ENCODE measurements at places on chromosomes 7 and 10.

GRCh38 chr10:98217801-98218200 is 50.2 kb downstream of the LOXL4 start:
- DNase-seq, result no peak

DNA sequence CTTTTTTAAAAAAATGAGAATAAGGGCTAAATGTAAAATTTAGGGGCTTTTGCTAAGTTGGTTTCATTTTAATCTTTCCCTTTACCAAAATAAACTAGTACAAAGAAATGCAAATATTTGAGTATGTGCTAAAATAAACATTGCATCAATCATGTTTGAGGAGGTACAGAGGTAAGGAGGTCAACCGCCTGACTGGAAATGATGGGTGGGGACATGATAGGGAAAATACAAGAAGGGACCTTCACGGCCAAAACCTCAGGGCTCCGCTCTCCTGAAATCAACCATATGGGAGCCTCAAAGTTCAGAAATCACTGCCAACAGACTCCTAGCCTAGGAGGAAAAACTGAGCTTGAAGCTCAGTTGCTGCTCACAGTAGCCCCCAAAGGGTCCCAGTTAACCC is 207.6 kb downstream of the AHR start:
- DNase-seq, result no peak

DNA sequence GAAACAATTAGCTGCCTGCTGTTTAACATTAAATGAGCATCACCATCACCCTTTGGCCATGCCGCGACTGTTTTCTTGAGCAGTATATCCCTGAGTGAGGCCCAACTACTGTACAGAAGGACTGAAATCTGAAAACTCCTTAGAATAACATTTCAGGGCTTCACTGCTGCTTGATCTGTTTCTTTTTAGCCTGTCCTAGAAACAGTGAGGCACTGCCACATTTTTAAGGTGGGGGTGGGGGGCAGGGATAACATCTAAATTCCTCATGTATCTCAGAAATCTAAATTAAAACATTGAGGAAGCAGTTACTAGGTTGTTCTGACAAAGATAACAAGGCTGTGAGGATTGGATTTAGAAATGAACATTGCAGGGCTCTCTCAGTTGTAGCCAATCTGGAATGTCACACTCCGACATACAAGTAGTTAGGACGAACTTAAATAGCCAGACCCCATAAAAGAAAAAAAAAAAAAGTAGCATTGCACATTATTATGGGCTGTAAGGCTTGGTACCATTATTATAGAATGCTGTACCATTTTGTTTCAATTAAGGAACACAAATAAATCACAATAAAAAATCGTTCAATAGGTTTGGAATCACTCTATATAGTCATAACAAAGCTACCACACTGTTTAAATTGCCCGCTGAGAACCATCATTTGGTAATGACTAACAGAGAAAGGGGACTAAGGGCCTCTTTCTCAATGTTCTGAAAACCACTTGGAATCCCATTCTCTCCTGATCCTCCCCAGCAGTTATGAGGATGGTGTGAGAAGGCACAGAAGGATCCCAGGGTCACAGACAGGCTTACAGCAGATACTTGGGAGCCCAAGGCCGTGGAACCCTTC is 256.1 kb downstream of the INHBA start:
- DNase-seq, result no peak

DNA sequence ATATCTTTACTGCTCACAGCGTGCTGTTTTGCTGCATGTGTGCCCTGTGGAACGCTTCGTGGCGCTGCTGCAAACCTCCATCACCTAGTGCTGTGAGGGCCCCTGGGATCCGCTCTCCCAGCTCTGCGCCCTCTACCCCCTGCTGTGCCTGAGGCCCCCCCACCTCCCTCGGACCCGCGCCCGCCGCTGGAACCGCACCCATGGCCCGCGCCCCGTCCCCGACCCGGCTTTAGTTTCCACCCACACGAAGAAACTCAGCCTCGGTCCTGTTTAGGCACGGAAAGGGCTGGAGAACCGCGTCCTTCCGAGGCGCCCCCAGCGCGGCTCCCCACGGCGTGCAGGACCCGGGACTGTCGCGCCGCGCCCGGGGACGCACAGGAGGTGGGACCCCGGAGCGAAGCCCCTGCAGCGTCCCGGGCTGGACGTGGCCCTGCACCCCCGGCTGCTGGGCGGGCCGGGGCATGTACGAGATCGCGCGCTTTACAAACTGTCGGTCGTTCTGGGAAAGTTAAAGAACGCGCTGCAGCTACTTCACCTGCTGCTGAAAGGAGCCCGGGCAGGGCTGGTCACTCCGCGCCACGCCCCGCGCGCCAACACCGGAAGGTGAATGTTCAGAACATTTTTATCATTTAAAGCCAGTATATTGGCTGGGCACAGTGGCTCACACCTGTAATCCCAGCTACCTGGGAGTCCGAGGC is 54.3 kb downstream of the BMS1 start:
- no peak for DNase-seq

DNA sequence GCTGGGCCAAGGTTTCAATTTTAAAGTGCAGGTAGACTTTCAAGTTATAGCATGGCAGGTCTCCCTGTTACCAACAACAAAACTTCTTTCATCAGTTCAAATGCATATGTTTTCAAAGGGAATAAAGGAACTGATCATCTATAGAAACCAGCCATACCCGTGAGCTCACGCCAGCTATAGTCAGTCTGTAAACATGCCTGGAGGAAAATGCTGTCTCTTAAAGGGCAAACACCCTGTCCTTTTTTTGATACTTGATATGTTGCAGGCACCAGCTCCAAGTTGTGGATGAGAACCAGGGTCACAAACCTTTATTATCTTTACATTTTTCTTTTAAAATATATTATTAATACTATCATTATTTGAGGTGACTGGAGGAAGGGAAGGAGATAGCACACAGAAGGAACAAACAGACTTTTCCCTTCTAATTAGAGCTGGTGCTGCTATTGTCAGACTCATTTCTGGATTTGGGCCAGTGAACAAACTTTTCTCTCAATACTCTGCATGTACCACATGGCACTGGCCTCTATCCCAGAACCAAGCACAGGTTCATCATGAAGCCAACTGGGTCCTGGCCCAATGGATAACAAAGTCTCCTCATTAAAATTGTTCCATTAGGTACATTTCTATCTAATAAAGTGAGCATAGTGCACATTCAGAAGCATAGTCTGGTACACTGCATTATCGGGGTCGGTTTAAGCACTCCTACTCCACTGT is 1102.4 kb downstream of the SORCS3 start:
- no peak for DNase-seq

DNA sequence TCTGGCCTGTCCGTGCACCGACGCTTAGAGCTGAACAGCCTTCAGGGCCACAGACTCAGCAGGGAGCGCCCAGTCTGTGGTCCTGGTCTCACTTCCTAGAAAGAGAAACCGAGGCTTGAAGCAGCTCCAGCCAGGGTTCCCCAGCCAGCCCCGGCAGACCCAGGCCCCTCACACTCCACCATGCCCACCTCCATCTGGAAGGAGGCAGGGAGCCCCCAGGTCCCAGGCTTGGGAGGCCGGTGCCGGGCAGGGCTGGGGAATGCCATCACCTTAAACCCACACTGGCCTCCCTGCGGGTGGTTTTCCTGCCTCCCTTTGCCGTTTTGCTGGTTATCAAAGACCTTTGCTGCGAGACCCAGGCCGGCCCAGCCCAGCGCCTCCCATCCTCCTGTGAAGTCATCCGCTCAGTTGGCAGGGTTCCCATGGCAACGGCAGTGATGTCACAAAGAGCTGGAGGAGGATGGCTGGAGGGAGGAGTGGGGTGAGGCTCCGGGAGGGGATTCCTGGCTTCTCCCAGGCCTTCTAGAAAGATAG is 24.0 kb downstream of the ELFN1 start:
- peak; percentile 50 for DNase-seq

- DNase-seq, result no peak
Observed at GRCh38 chr7:31107106-31108090, 55.3 kb downstream of the ADCYAP1R1 start.

DNA sequence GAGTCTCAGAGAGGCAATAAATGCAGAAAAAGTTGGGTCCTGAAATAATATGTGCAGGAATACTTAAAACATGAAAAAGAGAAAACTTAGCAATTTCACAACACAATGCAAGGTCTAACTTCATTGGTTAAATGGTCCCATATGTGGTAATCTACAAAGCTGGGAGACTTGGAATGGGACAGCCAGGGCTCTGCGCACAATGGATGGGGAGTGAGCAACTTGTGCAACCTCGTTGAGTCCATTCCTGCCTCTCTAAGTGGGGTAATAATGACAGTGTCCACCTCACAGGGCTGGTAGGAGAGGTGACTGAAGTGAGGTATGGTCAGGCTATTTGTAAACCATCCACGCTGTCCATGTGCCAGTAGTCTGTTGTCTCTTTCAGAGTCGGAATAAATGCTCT is 11.8 kb upstream of the EMX2 start:
- DNase-seq, result no peak

DNA sequence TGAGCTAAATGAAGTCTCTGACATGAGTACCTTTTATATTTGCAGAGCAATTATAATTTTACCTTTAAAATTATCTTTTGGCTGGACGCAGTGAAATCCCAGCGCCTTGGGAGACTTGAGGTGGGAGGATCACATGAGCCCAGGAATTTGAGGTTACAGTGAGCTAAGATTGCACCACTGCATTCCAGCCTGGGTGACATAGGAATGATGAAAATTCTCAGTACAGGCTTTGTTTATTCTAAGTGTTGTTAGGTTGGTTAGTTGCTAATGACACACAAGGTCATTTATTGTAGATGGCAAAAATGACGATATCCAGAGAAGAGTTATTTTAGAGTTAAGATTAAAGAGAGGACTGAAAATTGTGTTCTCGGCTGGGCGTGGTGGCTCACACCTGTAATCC is 87.6 kb downstream of the XRCC2 start:
- DNase-seq, result no peak

- DNase-seq, result no peak
Observed at GRCh38 chr10:97744405-97745035, 7.6 kb downstream of the ZFYVE27 start.

GRCh38 chr7:16061630-16062029 is 359.7 kb downstream of the CRPPA start:
- DNase-seq, result no peak

GRCh38 chr7:32043688-32044087 is 26.5 kb downstream of the PDE1C start:
- DNase-seq, result no peak

DNA sequence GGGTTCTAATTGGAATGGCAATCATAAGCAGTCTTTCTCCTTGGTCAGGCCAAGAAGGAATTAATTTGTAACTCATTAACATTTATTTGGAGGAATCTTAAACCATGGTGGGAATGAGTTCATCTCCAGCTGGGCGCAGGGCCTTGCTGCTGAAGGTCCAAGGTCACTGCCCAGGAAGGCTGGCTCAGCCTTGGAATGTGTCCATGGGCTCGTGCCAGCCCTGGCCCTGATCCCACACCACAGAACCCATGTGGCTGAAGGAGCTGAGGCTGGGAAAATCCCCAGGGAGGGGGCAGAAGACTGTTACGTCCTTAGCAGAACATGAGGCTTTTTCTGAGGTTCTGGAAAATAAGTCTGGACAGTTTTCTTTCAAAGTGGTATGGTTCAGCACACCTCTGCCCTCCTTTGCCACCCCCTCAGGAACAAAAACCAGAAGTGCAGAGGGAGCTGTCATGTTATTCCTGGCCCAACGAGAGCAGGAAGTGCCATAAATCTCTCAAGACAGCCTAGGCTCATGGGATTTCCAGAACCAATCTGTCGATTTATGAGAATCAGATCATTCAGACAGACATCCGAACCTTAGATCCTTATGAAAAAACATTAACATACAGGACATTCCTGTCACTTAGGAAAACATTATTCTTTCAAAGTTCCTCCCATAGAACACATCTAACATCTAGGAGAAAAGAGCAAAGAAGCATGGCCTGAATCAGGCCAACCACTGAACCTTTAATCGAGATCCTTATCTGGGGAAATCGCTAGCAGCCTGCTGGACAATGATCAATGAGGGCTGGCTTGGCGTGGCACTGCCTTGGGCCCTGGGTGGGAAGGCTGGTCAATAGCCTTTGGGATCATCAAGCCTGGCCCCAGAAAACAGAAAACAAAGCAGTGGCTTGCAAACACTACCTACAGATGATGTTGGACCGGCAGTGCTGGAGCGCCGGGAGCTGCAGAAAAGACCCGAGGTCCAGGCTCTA is 134.3 kb downstream of the TAX1BP1 start:
- no peak for DNase-seq

DNA sequence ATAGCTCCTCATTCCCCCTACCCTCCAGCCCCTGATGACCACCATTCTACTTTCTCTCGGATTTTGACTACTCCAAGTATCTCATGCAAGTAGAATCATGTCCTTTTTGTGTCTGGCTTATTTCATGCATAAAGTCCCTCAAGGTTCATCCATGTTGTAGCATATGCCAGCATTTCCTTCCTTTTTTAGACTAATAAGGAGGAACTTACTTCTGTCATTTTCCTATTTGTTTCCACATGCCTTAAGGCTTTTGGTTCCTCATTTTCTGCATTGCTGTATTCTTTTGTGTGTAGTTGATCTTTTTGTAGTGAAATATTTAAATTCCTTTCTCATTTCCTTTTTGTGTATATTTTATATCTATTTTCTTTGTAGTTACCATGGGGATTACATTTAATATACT is 376.9 kb downstream of the CALN1 start:
- no peak for DNase-seq

GRCh38 chr10:16393271-16393858 is 43.4 kb upstream of the PTER start:
- DNase-seq, result no peak

DNA sequence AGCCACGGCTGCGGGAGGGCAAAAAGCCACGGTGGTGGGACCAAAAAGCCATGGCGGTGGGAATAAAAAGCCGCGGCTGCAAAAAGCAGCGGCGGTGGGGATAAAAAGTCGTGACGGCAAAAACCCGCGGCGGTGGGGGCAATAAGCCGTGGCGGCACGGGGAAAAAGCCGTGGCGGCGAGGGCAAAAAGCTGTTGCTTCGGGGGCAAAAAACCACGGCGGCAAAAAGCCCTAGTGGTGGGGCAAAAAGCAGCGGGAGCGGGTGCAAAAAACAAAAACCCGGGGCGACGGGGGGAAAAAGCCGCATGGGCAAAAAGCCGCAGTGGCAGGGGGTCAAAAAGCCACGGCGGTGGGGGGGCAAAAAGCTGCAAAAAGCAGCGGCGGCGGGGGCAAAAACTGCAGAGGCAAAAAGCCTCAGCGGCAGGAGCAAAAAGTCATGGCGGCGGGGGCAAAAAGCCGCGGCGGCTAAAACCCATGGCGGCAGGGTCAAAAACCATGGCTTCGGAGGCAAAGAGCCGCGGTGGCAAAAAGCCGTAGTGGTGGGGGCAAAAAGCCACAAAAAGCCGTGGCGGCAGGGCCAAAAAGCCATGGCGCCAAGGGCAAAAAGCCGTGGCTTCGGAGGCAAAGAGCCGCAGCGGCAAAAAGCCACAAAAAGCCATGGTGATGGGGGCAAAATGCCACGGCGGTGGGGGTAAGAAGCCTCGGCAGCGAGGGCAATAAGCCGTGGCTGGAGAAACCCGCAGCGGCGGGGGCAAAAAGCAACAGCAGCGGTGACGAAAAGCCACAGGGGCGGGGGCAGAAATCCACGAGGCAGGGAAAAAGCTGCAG is 525.8 kb downstream of the ZNF33B start:
- no peak for DNase-seq

DNA sequence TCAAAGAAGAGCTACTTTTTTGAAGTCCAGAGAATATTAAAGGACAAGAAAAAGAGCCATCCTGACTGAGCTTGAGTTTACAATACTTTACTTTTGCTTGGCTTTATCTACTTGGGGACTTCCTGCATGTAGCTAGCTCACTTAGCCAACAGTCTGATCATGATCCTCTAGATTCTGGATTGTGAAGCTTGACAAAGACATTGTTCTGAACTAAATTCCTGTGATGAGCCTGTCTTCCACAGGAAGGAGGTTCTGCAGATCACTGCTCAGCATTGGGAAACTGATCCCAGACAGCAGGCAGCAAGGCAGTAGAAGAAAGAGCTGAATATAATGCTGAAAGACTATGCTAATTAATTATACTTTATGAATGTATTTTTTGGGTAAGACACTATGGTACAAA is 296.4 kb downstream of the DGKB start:
- no peak for DNase-seq
